ENCODE measurements at places on chromosomes 13 and 19.

- no peak for DNase-seq
These were observed 31.2 kb downstream of the CYP4F2 start for GRCh38 chr19:15866636-15867035.

GRCh38 chr13:90633849-90634248, 713.6 kb upstream of the MIR17HG start:
- DNase-seq: no peak

DNA sequence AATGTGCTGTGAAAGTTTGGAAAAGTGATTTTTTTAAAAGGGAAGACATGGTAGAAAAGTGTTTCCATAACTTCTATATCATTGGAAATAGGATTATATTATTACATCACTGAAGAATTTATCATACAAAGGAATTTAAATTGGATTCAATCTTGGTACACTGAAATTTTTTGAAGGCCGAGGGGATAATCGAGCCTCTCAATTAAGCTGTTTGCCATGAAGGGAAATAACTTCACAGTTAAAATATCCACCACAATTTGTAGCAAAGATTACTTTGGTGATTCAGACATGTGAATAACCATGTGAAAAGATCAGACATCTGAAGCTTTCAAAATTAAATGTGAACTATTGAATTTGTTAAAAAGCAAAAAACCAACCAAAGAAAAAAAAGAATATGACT, 215.3 kb downstream of the KLF5 start:
- DNase-seq: no peak

DNA sequence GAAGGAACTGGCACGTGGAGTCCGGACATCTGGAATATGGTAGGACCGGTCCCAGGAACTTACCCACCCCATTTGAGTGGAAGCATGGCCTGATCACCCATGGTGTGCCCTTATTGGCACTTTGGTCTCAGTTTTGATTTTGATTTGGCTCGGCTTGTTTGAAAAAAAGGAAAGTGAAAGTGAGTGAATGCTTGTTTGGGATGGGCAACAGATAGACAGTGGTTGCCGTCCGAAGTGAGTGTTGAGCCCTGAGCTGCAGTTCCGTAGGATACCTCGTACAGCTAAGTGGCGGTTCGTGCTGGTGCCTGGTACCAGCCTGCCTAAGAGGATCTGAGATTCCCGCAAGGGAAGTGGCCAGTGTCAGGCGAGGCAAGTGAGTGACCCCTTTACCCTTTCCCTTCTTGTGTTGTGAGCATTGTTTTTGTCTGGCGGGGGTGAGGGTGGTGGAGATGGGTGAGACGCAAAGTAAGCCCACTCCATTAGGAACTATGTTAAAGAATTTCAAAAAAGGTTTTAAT, 605.8 kb downstream of the UQCRFS1 start:
- DNase-seq: no peak

DNA sequence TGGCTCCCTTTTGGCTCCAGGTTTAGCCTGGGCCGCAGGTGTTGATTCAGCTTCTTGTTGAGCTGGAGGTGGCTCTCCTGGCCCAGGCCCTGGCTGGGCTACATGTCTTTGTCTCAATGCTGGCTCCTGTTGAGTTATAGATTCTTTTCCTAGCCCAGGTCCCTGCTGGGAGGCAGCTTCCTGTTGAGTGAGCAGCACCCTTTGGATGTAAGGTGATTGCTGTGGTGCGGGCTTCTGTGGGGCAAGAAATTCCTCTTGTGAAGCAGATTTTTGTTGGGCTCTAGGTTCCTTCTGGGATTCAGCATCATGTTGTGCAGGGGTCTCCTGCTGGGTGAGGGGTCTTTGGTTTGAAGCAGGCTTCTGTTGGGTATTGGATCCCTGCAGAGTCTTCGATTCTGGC, 545 bp downstream of the LIPE start:
- DNase-seq: no peak

DNA sequence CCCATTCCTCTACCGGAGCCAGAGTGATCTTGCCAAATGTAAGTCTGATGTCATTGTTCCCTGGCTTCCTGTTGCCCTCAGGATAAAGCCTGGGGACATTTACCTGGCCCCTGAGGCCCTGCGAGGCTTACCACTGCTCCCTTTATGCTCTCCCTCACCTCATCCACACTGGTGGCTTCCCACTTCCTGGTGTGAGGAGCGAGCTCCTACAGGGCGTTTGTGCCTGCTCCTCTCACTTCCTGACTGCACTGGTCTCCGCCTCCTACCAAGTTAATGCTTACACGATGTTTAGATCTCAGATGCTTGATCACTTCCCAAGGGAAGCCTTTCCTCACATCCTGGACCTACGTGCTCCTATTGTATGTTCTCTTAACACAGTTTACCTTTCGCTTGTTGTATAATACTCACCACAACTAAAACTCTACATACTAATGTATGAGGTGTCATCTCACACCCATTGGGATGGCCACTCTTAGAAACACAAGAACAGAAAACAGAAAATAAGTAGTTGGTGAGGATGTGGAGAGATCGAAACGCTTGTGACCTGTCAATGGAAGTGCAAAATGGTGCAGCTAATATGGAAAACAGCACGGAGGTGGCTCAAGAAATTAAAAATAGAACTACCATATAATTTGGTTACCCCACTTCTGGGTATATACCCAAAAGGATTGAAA, 177.6 kb downstream of the SHISA2 start:
- no peak for DNase-seq

GRCh38 chr13:26653310-26653709, 95.8 kb downstream of the WASF3 start:
- DNase-seq: no peak

- DNase-seq: no peak
These were observed 55.1 kb downstream of the RFX2 start for GRCh38 chr19:6055013-6055795.

DNA sequence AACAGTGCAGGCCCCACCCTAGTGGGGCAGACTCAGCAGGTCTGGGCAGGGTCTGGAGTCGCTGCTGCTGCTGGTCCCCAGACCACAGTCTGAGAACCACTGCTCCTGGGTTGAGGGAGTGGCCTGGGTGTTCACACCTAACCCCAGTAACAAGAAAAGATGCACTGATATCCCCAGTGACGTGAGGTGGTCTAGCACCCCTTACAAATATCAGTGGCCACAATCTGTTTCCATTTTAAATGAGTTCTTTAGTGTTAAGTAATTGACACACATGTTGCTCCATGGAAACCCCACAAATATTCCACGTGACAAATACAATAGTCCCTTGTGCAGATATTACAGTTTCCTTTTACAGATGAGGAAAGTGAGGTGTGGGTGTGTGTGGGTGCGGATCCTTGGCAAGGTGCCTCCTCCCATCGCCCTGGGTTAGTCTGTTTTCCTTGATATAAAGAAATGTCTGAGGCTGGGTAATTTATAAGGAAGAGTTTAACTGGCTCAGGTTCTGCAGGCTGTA, 96.3 kb upstream of the GPR183 start:
- DNase-seq: no peak

- DNase-seq: no peak
These were observed 35.2 kb downstream of the TSC22D1 start for GRCh38 chr13:44540761-44541434.

Data from trophoblast cell (in vitro differentiated cells and primary cell).